ENCODE measurements at places on chromosomes 12 and 14. TPM values are rescaled to one million over a fixed set of nuclear protein-coding genes. Genes with fewer than 3 reads are reported as not detected.

- peaks cover 39% of the 10 kb centered on the region for H3K4me1 ChIP-seq
- no peak overlapping the region for H3K4me3 ChIP-seq
- peaks cover 27% of the 10 kb centered on the region for H3K27me3 ChIP-seq
- no peaks in the 10 kb centered on the region for H3K36me3 ChIP-seq
- H3K27ac ChIP-seq: no peak overlapping the region
Measured at GRCh38 chr14:98958632-98959031, 313.4 kb downstream of the BCL11B start.

The CCDC38 gene
- not detected for total RNA-seq

DNA sequence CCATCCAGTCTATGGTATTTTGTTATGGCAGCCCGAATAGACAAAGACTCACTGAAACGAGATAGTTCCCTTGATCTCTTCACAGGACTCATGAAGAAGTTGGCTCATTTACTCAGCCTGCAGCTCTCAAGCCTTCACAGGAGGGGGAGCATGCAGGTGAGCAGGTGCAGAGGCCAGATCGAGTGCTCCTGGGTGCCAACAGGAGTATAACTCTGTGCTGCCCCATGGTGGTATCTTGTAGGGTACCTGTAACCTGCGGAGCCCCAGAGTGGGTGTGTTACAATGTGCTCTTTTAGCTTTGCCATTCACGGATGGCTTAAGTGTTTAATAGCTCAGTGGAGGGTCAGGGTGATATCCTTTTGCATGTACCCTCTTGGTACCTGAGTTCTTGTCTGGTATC lies 159.5 kb downstream of the METTL25 start:
- no peak for DNase-seq
- H3K27ac ChIP-seq: no peak overlapping the region
- no peaks in the 10 kb centered on the region for H3K4me1 ChIP-seq
- no peaks in the 10 kb centered on the region for H3K36me3 ChIP-seq
- H3K4me3 ChIP-seq: no peak overlapping the region

DNA sequence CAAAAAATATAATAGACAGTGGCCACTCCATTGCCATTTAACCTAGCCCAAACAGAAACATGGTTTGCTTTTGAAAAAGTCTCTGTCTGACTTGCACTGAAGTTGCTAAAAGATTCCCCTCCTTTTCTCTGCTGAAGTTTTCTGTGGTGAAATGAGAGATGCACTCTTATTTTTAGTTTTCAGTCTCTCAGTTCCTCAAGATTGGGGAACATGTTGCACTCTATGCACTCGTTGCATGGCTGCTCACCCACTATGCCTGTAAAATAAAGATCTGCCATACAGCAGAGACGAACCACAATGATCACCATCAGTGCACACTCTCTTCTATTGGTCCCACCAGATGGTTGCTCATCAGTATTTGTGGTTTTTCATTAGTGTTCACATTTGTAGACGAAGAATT lies 13.1 kb upstream of the DAAM1 start:
- H3K36me3 ChIP-seq: no peaks in the 10 kb centered on the region
- peaks cover 18% of the 10 kb centered on the region for H3K27me3 ChIP-seq
- H3K27ac ChIP-seq: no peak overlapping the region
- no peak for DNase-seq
- H3K4me3 ChIP-seq: no peak overlapping the region

GRCh38 chr12:27575762-27576118 lies 51.7 kb downstream of the PPFIBP1 start:
- H3K27ac ChIP-seq: peak overlapping the region; percentile 73
- no peak for DNase-seq
- no peak overlapping the region for H3K4me3 ChIP-seq

- no peaks in the 10 kb centered on the region for H3K36me3 ChIP-seq
- no peak for DNase-seq
- no peaks in the 10 kb centered on the region for H3K4me1 ChIP-seq
Measured at GRCh38 chr14:95601650-95602049, 66.8 kb downstream of the GLRX5 start.

GRCh38 chr12:81294325-81295190 lies 216.7 kb downstream of the ACSS3 start:
- no peak for DNase-seq
- no peak overlapping the region for H3K4me3 ChIP-seq
- peaks cover 60% of the 10 kb centered on the region for H3K27me3 ChIP-seq
- H3K27ac ChIP-seq: no peak overlapping the region

GRCh38 chr14:30928462-30928861 lies 54.1 kb downstream of the COCH start:
- H3K4me1 ChIP-seq: no peaks in the 10 kb centered on the region
- H3K36me3 ChIP-seq: peaks cover 19% of the 10 kb centered on the region
- no peak for DNase-seq
- H3K4me3 ChIP-seq: no peak overlapping the region
- no peak overlapping the region for H3K27ac ChIP-seq

GRCh38 chr12:21865846-21866245 lies 75.4 kb downstream of the ABCC9 start:
- no peak overlapping the region for H3K27ac ChIP-seq
- no peak overlapping the region for H3K4me3 ChIP-seq
- H3K36me3 ChIP-seq: no peaks in the 10 kb centered on the region
- no peaks in the 10 kb centered on the region for H3K27me3 ChIP-seq
- no peak for DNase-seq

The KRT80 gene
- 27.4 TPM for total RNA-seq

DNA sequence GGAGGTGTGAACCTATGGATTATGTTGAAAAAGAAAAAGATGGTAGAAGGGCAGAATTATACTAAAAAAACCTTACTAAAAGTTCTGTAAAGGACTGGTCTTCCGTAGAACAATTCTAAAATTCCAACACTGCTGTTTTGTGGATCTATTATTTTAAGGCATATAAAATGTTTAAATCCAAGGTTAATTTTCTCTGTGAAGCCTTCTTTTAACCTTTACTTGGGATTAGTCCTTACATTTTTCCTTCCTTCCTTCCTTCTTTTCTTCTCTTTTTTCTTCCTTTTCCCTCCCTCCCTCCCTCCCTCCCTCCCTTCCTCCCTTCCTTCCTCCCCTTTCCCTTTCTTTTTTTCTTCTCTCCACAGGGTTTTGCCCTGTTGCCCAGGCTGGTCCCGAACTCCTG lies 4.9 kb upstream of the GTSF1 start:
- no peaks in the 10 kb centered on the region for H3K36me3 ChIP-seq
- DNase-seq: no peak
- no peaks in the 10 kb centered on the region for H3K27me3 ChIP-seq
- H3K4me3 ChIP-seq: no peak overlapping the region

The VRTN gene
- not detected for total RNA-seq

DNA sequence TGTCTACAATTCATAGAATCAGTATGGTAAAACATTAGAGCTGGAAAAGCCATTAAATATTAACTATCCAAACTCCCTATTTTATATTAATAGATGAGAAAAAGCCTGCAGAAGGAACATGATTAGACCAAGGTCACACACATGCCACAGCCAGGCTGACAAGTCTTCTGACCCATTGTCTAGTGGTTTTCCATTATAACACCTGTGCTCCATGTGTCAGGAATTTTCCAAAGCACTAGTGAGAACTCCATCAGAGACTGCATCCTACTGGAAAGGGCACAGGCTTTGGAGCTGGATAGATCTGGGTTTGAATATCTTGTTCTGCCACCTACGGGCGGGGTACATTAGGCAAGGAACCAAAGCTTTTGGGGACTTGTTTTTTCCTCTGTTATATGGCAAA lies 325.5 kb downstream of the RAD51B start:
- no peak for DNase-seq
- no peak overlapping the region for H3K4me3 ChIP-seq
- H3K4me1 ChIP-seq: peaks cover 66% of the 10 kb centered on the region
- peak overlapping the region; percentile 95 for H3K27ac ChIP-seq
- H3K36me3 ChIP-seq: peaks cover 7% of the 10 kb centered on the region

- H3K4me1 ChIP-seq: no peaks in the 10 kb centered on the region
- H3K36me3 ChIP-seq: no peaks in the 10 kb centered on the region
- H3K27ac ChIP-seq: no peak overlapping the region
- H3K27me3 ChIP-seq: no peaks in the 10 kb centered on the region
- peak; percentile 2 for DNase-seq
Measured at GRCh38 chr14:94239406-94239805, 53.7 kb downstream of the SERPINA10 start.

DNA sequence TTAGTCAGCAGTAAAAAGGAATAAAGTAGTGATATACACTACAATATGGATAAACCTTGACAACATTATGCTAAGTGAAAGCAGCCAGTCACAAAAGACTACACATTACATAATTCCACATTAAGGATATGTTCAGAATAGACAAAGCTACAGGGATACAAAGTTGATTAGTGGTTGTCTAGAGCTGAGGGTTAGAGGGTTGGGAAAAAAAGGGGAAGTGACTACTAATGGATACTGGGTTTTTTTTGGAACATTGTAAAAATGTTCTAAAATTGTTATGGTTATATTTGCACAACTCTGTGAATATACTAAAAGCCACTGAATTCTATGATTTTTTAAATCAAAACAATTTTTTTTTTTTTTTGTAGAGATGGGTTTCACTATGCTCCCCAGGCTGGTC lies 4.8 kb upstream of the NGDN start:
- no peaks in the 10 kb centered on the region for H3K27me3 ChIP-seq
- no peaks in the 10 kb centered on the region for H3K36me3 ChIP-seq
- no peak for DNase-seq

The NRXN3 gene
- total RNA-seq: not detected

The CCDC60 gene
- not detected for total RNA-seq

DNA sequence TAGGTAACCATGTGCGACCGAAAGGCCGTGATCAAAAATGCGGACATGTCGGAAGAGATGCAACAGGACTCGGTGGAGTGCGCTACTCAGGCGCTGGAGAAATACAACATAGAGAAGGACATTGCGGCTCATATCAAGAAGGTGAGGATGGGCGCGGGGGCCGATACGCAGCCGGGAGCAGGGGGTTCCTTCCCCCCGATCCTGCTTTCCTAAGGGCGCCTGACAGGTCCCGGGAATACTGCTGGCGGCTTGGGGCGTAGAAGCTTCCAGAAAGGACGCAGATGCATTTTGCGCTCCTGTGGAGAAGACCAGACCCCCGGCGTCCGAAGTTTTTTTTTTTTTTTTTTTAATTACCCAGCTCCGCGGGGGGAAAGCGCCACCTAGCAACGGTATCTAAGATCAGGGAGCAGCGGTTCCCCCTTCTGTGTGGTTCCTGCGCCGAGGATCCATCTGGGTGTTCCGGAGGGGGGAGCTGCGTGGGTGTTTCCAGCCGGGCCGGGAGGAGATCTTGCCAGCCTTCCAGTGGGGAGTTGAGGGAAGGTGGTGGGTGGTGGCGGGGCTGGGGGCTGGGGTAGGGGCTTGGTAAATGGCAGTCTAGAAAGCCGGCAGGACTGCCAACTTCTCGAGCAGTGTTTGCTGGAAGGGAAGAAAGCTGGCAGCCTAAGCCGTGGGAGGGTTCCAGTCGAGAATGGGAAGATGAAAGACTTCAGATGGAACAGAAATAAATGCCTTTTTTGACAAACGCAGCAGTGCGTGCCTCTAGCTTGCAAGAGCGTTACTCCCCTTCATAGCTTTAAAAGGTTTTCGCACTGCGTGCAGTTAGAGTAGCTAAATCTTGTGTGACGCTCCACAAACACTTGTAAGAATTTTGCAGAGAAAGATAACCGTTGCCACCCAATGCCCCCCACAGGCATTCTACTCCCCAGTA lies 764 bp downstream of the DYNLL1 start:
- DNase-seq: peak; percentile 43
- H3K27ac ChIP-seq: peak overlapping the region; percentile 78
- peak overlapping the region; percentile 88 for H3K4me3 ChIP-seq
- H3K4me1 ChIP-seq: peaks cover 16% of the 10 kb centered on the region
- peaks cover 52% of the 10 kb centered on the region for H3K36me3 ChIP-seq

GRCh38 chr12:12635651-12636050 lies 24.0 kb downstream of the CREBL2 start:
- no peaks in the 10 kb centered on the region for H3K27me3 ChIP-seq
- peaks cover under 1% of the 10 kb centered on the region for H3K4me1 ChIP-seq
- no peak overlapping the region for H3K27ac ChIP-seq
- H3K36me3 ChIP-seq: peaks cover 35% of the 10 kb centered on the region
- no peak overlapping the region for H3K4me3 ChIP-seq

The AMHR2 gene
- not detected for total RNA-seq

GRCh38 chr12:40827683-40828592 lies 135.7 kb downstream of the CNTN1 start:
- no peak overlapping the region for H3K27ac ChIP-seq
- H3K27me3 ChIP-seq: peaks cover 15% of the 10 kb centered on the region
- no peaks in the 10 kb centered on the region for H3K36me3 ChIP-seq
- peaks cover 13% of the 10 kb centered on the region for H3K4me1 ChIP-seq

- H3K36me3 ChIP-seq: no peaks in the 10 kb centered on the region
- no peak for DNase-seq
- no peaks in the 10 kb centered on the region for H3K4me1 ChIP-seq
- H3K27me3 ChIP-seq: no peaks in the 10 kb centered on the region
- no peak overlapping the region for H3K4me3 ChIP-seq
Measured at GRCh38 chr14:72679141-72679535, 214.8 kb downstream of the DPF3 start.

The TBK1 gene
- total RNA-seq: 23.0 TPM

DNA sequence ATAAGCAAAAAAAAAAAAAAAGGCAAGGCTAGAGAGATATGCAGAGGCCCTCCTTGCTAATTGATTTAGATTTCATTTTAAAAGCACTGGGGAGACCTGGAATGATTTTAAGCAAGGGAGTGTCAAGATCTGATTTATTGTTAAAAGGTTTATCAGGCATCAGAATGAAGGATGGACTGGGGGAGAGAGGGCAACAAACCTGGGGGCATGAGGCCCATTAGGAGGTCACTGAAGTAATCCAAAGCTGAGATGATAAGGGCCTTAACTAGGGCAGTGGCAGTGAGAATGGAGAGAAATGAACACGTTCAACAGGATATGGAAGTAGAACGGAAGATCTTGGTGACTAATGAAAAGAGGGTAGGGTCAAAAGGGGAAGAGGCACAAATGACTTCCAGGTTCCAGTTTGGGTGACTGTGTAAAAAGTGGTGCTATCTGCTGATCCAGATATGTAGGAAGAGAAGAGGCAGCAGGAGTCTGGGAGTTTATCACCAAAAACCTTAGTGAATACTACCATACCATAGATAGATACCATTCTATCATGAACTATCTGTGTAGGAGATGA lies 24.0 kb downstream of the KITLG start:
- H3K4me3 ChIP-seq: no peak overlapping the region
- H3K36me3 ChIP-seq: peaks cover 6% of the 10 kb centered on the region
- peaks cover 38% of the 10 kb centered on the region for H3K4me1 ChIP-seq
- no peak overlapping the region for H3K27ac ChIP-seq
- DNase-seq: no peak
- no peaks in the 10 kb centered on the region for H3K27me3 ChIP-seq

The GPRC5A gene
- total RNA-seq: 42.1 TPM

DNA sequence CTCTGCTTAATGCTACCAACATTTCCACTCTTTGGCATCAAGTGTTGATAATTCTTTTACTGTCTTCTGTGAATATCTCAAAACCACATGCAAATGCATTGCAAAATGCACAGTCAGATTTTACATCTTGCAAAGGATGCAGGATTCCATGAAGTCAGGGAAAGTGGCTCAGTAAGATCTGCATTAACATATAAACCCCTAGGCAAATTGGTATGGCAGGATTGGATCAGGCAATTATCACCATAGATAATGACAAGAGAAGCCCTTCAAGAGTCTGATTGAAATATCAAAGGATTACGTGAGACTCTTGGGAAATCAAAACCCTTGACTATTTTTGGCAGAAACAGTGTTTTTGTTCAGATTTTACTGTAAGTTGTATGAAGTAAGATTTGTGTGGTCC lies 71.0 kb downstream of the TMTC2 start:
- no peaks in the 10 kb centered on the region for H3K36me3 ChIP-seq
- DNase-seq: peak; percentile 8

- H3K4me3 ChIP-seq: no peak overlapping the region
- DNase-seq: no peak
- no peak overlapping the region for H3K27ac ChIP-seq
- no peaks in the 10 kb centered on the region for H3K36me3 ChIP-seq
- H3K4me1 ChIP-seq: peaks cover 7% of the 10 kb centered on the region
Measured at GRCh38 chr14:96906434-96906833, 109.3 kb downstream of the VRK1 start.

Measured in MCF 10A (cell line).